ENCODE measurements at places on chromosomes 11 and 22. TPM values are rescaled to one million over a fixed set of nuclear protein-coding genes. Genes with fewer than 3 reads are reported as not detected.

DNA sequence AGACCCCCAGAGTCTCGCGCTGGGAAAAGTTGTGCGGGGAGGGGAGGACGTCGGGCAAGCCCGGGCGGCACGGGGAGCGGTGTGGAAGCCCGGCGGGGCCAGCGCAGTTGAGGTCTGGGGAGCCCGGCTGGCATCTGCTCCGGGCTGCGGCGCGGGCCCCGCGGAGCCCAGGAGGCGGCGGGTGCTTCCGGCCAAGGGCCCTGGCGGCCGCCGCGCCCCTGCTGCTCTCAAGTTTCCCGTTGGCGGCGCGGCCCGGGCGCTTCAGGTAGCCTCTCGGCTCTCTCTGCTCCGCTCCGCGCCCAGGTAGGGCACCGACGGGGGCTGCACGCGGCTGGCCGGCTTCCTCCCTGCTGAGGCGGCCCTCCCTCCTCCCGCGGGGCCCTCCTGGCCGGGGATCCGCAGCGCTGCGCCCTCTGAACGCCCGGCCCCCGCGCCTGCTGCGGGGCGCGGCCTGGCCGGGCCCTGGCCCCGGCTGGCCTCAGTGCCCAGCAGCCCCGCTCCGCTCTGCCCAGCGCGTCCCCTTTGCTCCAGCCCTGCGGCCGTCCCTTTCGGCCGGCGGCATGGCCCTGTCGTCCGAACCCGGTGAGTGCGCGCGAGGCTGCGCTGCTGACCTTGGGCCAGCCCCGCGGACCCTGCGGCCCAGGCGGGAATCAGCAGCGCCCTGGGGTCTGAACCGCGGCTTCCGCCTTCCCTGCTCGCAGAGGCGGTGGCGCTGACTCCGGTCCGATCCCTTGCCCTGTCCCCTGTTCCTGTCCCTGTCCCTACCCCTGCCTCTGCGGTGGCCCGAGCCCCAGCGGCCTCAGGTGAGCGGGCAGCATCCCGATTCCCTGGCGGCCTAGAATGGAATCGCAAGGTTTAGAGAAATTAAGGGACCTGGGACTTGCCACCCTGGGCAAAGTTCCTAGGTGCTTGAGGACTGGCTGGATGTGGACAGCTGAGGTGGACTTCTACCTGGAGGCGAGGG, 4.3 kb upstream of the AMPD3 start:
- no peak for DNase-seq

- no peak for DNase-seq
Measured at GRCh38 chr11:43779306-43779705, 98.8 kb downstream of the HSD17B12 start.

- DNase-seq = peak; percentile 73
Measured at GRCh38 chr11:2791521-2792380, 92.0 kb upstream of the KCNQ1OT1 start.

Gene CSRP3
- not detected for total RNA-seq

- DNase-seq = no peak
Measured at GRCh38 chr22:37241351-37242142, 2.5 kb downstream of the RAC2 start.

DNA sequence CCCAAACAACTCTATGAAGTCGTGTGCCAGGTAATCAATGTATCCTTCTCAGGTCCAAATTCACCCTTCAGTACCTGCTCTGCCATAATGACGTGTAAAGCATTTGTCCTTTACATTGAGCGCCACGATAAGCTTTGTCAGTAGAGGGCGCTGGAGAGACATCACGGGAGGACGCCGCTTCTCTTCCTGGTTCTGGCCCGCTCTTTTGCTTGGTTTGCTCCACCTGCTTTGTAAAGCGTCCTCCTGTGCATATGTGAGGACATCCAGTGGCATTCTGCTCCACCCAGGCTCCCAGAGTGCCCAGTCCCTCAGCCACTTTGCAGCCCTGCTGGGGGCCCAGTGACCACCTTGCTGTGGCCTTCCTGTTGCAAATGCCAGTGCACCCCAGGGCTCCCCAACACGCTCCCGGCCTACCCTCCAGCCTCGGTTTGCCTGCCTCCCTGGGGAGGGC, 61.1 kb downstream of the WT1 start:
- DNase-seq = no peak

DNA sequence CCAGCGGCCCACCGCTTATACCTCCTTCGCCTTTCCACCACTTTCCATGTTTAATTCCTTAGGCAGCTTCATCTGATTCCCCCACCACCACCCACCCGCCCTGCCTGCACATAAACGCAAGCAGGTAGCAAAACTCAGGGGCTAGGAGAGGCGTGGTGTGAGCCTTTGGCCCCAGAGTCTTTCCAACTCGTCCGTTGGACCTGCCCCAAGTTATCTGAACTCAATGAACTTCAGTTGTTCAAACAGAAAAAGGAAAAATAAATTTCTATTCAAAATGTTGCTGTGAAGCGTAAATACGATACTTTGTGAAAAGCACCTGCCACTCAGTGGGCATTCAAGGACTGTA, 814 bp upstream of the CDON start:
- DNase-seq = no peak

GRCh38 chr11:66126064-66126463, 56.0 kb downstream of the PACS1 start:
- no peak for DNase-seq

Gene OR10A2
- total RNA-seq = not detected

Gene DERL3
- total RNA-seq = 2.7 TPM

Gene GPHA2
- not detected for total RNA-seq

DNA sequence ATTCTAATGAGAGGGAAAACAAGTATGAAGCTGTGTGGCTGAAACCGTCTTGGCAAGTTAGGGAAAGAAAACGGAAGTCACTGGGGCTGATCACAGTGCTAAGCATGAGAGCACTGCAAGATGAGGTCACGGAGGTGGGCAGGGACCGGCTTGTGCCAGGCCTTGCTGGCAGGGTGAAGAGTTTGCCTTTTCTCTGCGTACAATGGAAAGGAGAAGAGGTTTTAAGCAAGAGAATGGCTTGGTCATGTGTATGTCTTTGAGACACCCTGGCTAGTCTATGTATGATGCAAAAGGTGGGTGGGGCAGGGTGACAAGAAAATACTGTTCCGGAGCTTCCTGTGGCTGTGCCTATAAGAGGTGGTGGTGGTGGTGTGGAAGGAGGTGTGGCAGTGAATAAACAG, 567.9 kb downstream of the NTM start:
- DNase-seq = no peak

- no peak for DNase-seq
Measured at GRCh38 chr11:86938203-86938899, 16.8 kb downstream of the FZD4 start.

Gene TEX54
- not detected for total RNA-seq

DNA sequence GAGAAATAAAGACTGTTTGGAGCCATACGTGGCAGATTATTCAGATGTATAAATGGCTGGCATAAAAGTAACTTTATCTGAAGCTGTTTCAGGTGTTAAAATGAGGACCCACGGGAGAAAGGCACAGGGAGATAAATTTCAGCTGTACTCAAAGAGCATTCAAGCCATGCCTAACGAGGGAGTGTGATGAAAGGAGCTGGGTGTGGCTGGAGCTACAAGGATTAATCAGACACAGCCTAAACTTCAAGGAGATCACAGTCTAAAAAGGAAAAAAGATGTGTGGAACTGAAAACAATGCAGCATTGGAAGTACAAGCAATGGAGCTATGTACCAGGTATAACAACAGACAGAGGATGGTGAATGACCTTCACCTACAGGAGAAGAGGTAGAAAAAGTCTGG, 120.8 kb upstream of the APOA1 start:
- no peak for DNase-seq

- no peak for DNase-seq
Measured at GRCh38 chr11:25758145-25758661, 573.7 kb upstream of the ANO3 start.

Gene B4GALNT4
- 32.2 TPM for total RNA-seq

Gene MRGPRF
- total RNA-seq = 39.5 TPM

DNA sequence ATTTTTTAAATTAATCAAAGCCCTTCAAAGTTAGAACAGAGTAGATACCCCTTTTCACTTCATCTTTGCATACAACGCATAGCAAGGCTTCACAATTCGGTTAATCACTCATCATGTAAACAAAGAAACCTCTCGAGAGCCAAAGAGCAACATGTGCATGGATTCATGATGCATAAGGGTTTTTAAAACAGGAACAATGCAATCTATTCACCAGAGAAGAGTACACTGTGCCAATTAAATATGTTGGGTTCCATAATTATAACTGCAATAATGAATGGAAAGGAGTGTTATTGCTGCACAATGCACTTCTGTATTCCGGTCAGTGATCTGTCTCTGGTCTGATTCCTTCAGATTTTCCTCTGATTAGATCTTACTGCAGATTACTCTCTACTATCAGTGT, 45.3 kb downstream of the CADM1 start:
- no peak for DNase-seq

Gene PRG3
- not detected for total RNA-seq

DNA sequence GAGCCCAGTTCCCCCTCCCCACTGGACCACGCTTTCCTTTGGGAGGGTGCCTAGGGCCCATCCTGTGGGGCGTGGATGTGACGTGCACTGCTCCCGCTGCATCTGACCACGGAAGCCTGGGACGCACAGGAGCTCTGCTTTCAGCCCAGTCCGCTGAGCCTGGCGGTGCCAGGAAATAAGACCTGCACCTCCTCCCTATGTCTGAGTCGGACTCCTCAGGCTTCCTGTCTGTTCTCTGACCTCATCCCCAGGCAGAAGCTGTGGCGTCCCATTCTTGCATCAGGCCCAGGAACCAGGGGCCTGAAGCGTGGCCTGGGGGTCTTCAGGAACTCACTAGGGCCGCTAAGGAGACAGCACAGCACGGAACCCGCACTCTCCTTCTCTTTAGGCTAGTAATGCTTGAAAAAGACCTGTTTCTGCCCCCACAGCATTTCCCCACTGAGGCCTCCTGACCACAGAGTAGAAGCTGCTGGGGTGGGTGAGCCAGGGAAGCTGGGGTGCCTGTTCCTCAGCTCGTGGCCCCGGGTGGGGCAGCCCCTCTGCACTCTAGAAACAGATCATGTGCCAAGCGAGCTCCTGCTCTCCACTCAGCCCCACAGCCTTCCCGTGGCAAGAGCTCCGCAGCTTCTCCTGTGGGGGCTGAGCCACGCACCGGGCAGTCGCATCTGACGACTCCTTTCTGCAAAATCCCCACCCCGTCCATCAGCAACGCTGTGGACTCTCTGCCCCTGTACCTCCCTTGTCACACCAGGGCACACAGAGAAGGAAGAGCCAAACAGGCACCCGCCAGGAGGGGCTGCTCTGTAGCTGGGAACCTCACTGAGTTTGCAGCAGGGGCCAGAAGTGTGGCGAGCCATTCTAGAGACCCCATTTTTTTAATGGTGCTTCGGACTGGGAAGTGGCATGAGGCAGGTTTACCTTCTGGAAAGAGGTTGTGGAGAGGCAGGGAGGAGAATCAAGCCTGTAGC, 22.6 kb downstream of the MOV10L1 start:
- no peak for DNase-seq

All from sciatic nerve (tissue), 2 donors.